ENCODE measurements at places on chromosomes 11 and 22.

GRCh38 chr11:2301631-2302305, at the start of the genes C11orf21 and TSPAN32:
C11orf21 (minus strand) TSS chr11:2301918; CDS start chr11:2301808, 110 bp downstream.
TSPAN32 (plus strand) TSS chr11:2302013; CDS start chr11:2302150, 137 bp downstream.
- DNase-seq: peak; percentile 45

- DNase-seq: no peak
Measured at GRCh38 chr11:62823677-62824076, 8.2 kb downstream of the STX5 start.

- DNase-seq: no peak
Measured at GRCh38 chr11:128865490-128865889, 1.6 kb downstream of the KCNJ1 start.

- no peak for DNase-seq
Measured at GRCh38 chr11:130006929-130007328, 4.3 kb upstream of the PRDM10 start.

DNA sequence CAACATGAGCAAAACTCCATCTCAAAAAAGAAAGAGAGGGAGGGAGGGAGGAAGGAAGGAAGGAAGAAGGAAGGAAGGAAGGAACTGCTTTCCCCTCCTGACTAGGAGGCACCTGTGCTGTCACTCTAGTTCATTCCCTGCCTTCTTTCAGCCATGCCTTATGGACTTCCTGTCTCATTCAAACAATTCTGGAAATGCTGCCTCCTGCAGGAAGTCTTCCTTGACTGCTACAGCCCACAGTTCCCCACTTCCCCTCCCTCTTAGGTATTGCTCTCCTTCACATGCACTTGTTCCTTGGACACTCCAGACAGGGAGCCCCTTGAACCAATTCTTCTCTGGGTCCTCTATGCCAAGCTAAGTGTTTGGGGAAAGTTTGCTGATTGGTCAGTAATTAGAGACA, 31.6 kb upstream of the WNT11 start:
- DNase-seq: no peak

DNA sequence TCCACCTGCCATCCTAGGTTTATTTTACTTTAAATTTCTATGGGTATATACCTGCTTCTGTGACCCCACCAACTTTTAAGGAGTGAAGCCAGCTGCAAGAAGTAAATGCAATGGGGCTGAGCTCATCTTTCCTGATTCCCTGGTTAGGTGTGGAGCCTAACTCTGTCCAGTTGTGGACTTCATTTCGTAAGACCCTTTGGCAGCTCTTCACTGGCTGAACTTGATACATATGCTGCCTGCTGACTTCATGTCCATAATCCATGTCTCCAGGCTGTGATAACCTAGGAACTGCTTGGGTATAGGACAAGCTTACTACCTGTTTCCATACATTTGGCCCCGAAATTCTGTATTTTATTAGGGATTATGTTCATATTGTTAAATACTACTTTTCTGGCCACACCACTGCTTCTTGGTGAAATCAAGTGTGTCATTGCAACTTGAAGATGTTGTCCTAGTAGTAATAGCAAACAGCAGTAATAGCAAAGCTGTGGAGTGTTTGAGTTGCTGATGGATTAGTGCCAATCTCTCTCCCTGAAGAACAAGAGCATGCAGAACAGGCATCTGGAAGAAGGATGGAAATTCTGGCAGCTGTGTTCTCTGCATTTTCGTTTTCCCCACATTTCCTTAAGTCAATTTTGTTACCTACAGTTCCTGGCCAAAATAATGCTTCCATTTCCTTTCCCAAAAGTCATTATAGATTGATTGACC, 31.2 kb downstream of the LDLRAD3 start:
- no peak for DNase-seq

- DNase-seq: no peak
Measured at GRCh38 chr11:59011655-59012397, 72.5 kb downstream of the GLYATL1 start.

- DNase-seq: no peak
Measured at GRCh38 chr22:29555065-29555644, 1.6 kb upstream of the THOC5 start.

GRCh38 chr22:41015003-41015402, 63.8 kb downstream of the RBX1 start:
- no peak for DNase-seq

GRCh38 chr11:46697303-46697702, 3.1 kb downstream of the ARHGAP1 start:
- no peak for DNase-seq

DNA sequence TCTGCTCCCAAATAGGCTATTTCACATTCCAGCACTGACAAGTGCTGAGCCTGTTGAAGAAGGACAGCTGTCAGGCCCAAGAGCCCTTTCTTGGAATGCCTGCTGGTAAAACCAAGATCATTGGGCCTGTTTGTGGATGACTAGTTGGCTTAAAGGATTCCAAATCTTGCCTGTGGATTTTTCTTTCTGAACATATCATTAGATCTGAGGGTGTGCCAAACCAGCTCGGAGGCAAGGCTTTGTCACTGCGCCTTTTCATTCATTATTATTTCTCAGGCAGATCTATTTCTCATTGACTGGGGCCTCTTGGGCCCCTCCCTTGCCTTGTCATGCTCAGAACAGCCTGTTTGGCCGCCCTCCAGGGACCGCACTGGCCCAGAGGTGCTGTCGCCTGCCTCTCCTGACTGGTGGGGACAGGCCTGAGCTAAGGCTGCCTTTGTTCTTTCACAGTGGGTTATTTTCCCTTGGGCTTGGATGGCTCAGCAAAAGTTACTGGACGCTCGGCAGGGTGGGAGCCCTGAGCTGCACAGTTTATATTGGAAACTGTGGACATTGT, 222.7 kb upstream of the SESN3 start:
- DNase-seq: no peak

DNA sequence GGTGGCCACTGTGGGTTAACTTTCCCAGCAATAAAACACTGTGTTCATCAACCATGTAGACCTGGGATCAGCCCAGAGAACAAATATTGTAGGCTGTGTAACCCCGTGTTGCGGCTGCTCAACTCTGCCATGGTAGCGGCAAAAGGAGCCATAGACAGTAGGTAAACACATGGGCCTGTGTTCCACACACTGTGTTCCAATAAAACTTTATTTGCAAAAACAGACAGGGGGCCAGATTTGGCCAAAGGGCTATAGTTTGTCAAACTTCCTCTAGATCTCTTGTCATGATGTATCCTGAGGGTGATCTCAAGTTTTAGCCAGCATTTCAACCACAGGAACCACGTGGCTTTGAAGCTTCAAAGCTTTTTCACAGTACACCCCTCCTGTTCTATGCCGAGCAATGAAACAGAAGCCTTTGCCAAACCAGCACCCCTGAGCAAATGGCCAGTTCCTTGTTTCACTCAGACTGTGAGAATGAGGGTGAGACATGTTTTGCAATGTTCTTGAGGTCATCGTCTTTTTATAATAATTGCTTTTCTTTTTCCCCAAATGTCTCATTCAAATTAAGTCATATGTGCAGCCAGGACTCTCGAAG, 49.9 kb upstream of the FADD start:
- no peak for DNase-seq

- DNase-seq: no peak
Measured at GRCh38 chr11:68014157-68014946, 4.2 kb downstream of the ALDH3B1 start.

DNA sequence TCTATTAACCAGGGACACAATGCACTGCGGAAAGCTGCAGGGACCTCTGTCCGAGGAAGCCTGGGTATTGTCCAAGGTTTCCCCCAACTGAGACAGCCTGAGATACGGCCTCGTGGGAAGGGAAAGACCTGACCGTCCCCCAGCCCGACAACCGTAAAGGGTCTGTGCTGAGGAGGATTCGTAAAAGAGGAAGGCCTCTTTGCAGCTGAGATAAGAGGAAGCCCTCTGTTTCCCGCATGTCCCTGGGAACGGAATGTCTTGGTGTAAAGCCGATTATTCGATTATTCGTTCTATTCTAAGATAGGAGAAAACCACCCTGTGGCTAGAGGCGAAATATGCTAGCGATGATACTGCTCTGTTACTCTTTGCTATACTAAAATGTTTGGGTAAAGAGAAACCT, 5.2 kb downstream of the BET1L start:
- no peak for DNase-seq

DNA sequence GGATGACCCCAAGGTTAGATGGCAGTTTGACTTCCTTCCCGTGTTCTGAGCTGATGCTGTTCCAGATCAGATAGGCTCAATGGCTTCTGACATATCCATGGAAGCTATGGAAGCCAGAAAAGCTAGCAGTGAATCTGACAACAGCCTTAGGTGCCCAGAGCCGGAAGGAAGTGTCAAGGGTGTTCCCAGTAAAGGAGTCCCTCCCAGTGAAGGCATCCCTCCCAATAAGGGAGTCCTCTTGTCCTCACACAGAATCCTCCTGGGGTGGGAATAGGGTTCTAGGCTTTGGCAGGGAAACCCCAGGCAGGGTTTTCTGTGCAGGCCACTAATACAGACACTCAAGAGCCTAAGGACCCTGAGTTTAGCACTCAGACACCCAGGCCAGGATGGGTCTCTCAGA, 47.0 kb upstream of the ISX start:
- DNase-seq: no peak

GRCh38 chr22:36940676-36941075, 27.2 kb downstream of the CSF2RB start:
- no peak for DNase-seq

GRCh38 chr11:45354976-45355705, 69.0 kb upstream of the SYT13 start:
- DNase-seq: peak; percentile 80

DNA sequence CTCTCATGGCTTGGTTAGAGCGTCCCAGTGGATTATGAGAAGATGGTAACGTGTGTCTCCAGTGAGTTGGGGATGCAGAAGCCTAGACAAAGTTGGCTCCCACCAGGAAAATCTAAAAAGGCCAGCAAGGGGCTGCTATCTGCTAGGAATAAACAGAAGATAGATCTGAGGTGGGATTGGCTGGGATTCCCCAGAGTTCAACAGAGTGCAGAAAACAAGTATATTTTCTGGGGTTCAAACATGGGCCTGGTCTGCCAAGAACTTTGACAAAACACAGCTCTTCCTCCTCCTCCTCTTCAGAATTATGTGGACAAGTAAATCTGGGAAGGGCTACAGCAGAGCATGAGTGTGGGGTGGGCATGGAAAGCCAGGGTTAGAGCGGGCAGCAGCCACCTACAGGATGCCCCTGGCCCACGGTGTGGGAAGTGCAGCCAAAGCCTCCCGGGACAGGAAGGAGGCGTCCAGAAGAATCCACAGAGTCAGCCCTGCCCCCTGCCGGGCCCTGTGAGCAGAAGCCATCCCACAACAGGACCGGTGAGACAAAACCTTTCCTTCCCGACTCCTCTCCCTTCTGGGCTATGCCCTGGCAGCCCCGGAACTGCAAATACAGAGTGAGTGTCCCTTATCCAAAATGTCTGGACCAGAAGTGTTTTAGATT, 67.1 kb downstream of the CD82 start:
- no peak for DNase-seq

GRCh38 chr22:39368461-39368911, 18.7 kb downstream of the SYNGR1 start:
- no peak for DNase-seq

GRCh38 chr11:57742087-57742452, 779 bp downstream of the SELENOH start:
- no peak for DNase-seq

DNA sequence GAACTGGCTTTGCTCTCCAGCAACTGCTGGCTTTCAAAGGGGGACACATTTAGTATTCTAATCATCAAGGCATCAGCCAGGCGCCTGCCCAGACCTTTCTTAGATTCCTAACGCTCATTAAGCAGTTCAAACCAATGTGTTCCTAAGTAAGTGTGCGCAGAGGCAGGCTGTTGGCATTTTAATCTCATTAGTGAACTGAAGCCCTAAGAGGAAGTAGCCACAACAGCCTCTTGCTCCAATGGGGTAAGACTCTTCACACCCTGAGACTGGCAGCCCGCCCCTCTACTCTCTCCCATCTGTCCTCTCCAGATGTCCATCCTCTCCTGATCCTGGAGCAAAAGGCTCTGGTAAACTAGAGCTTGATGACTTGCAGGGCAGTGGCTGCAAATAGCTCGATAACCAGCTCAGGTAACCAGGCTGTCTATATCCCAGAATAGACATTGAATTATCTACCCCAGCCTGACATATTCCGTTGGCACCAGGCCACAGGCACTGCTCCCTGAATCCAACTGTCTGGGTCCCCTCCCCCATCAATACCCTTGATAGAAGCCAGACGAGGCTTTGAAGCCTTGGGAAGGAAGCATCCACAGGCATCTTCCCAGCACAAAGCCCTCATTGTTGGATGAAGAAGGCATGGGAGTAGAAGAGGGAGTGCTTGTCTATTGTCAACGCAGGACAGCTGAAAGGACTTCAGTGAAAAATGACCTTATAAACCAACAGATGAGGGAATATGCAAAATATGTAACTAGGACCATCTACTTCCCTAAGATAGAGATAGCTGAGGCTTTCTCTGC, 321.1 kb downstream of the TENM4 start:
- DNase-seq: no peak

DNA sequence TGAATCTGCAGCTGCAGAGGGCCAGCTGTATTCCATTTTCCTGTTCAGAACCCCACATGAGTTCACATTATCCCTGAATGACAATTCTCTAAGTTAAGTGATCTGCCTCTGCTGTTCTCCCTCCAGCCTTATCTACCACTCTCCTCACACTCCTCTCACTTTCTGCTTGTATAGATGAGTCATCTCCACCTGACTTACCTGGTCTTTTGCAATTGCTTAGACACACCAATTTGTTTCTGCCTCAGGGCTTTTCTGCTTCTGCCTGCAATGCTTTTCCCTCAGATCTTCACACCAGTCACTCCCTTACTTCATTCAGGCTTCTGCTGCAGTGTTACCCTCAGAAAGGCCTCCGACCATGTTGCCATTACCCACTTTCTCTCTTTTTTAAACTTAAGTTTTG, 118.1 kb downstream of the ATM start:
- no peak for DNase-seq

DNA sequence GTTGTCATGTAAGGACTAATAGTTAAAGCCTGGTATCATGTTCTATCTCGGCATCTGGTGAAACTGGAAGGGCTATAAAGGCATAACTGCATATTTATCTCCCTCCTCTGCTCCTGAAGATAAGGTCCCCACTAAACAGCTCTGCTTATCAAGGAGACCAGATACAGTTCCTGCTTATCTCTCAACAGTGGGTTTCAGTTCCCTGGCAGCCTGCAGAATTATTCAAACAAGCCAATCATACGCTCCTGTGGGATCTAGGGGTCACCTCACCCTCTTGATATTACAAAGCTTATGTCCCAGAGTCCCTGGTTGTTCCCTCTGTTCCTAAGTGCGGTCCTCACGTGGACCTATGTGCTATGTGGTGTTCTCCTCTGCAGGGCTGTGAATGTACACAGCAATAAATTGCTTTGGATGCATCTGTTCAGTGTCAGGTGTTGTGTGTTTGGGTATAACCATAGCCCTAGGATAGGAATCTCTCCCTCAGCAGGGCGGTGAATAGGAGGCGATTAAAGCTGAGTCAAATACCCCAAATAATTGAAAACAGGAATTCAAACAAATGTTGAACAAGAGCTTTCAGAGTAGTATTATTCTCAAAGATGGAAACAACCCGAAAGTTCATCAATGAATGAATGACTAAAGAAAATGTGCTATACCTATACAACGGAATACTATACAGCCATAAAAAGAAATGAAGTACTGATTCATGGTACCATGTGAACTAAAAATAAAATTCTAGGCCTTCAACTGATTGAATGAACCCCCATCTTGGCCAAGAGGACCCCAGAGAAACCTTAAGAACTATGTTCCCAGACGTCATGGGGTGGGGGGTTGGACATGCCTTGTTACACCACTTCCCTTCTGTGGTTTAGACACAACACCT, 3.1 kb upstream of the OOSP4A start:
- no peak for DNase-seq

GRCh38 chr11:116123739-116124138, 619.5 kb upstream of the CADM1 start:
- no peak for DNase-seq

- no peak for DNase-seq
Measured at GRCh38 chr22:46592390-46592872, 27.8 kb upstream of the GRAMD4 start.

All from activated T-helper 1 cell treated with Interleukin-2 at 50 U/mL for 16 hours (primary cell).